Stimulated activated CD8-positive, alpha-beta memory T cell treated with anti-CD3 and anti-CD28 coated beads, Interleukin-7, amount 100 ng/mL, for 1 hour (primary cell): ENCODE measurements at places on chromosomes 4 and X.

DNA sequence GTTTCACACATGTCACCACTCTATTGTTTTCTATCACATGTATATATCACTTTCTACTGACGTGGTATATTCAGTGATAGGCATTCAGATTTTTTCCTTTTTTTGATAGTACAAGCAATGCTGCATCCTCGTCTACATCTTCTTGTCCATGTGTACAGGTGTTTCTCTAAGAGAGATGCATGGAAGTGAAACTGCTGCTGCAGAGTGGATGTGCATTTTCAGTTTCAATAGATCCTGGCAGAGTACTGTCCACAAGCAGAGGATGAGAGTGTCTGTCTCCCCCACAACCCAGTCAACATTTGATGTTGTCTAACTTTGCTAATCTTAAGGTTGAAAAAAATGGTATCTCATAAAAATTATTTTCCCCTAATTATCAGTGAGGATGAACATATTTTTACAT, 194.0 kb upstream of the CASK start:
- DNase-seq, result no peak

DNA sequence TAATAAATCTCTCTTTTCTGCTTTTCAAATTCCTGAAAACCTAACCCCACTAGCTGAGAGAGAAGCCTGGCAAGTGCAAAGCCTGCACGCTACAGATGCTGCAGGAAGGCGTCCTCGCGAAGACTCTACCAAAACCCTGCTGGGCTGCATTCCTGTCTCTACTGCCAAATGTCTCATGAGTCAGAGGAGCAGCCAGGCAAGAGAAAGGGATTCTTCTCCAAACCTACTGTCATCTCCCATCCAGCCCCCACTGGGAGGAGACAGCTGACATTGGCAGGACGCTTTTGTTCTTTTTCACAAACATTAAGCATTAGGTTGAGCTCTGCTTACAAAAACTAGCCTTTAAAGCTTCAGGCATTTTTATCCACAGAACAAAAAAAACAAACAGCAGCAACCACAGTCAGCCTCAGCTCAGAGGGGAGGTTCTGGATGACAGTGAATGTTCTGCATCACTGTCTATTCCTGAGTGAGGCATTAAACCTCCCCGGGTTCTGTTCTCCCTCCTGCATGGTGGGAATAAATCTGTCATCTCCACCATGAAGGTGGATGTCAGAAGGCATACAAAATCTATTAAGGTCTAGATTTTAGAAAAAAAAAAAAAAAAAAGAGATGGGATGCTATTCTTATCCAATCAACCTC, 18.0 kb downstream of the CRMP1 start:
- no peak for DNase-seq

- no peak for DNase-seq
These were observed 83.3 kb downstream of the CLDN34 start for GRCh38 chrX:10050481-10050880.

DNA sequence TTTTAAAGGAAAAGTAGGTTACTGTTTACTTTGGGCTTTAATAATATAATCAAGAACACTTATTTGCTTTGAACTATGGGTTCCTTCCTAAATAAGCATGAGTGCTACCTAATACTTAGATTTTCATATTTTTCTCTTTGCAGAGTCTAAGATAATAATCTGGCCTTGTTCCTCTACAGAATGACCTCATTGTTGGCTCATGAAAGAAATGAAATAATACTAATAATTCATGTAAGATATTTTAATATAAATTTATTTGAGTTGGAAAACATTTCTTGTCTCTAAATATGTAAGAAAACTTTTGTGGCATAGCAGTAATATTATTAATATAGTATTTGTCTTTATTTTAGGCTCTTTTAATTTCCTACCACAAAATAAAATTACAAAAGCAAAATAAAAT, 601.3 kb downstream of the IQCM start:
- no peak for DNase-seq

DNA sequence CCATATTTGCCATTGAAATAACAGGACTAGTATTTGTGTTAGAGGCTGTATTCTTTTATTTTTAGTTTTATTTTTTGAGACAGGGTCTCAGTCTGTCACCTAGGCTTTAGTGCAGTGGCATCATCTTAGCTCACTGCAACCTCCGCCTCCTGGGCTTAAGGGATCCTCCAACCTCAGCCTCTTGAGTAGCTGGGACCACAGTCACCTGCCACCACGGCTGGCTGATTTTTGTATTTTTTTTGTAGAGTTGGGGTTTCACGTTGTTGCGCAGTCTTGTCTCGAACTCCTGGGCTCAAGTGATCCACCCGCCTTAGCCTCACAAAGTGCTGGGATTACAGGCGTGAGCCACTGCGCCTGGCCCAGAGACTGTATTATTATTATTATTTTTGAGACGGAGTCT, 15.3 kb downstream of the TMEM131L start:
- DNase-seq, result no peak

DNA sequence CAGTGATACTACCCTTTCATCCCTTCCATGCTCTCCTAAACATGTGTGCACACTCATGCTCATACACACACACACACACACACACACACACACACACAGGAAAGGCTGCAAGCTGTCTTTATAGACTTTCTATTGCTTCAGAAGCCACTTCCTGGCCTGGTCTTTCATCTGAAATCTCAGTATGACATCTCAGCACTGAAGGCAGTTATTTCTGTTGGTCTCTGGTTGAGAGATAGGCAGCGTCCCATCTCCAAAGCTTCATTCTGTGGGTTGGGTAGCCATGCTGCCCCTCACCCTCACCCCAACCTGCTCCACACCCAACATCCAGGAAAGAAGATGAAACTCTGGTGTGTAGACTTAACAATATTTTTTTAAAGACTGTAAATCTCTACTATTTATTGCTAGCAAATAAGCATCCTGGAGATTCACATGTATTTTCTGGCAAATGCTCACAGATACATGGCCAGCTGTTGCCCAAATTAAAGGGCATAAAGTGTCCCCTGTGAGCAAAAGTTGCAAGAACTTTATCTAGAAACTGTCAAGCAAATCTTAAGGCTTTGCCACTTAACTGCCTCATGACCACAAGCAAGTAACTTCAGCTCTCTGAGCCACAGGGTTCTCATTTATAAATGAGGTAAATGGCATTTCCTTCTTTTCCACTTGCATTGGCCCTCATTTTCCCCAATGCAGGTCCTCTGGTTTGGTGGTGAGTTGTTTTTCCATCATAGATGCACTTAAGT, 189.8 kb upstream of the AFF2 start:
- peak; percentile 0 for DNase-seq

DNA sequence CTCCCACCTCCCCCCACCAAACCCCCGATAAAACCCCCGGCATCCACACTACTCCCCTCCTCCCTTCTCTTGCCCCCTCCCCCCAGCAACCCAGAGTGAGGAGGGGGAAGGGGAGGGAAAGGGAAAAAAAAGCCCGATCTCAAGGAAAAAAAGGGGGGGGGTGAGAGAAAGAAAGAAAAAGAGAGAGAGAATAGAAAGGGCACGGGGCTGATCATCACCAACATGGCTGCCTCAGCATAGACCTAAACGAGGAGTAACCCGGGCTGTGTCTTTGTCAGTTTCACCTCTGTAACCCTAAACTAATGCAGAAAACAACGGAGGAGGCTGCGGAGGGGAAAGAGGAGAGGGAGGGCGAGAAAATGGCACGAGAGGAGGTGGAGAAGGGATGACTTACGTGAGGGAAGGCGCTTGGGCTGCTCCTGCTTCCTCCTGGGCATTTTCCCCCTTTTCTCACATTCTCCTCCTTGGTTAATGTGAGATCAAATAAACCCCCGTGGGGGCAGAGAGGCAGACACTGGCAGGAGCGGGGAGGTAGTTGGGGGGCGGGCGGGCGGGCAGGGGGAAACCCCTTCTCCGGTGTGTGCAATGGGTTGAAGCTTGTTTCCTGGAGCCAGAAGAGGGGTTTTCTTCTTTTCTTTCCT, 532 bp downstream of the ZNF827 start:
- peak; percentile 4 for DNase-seq

DNA sequence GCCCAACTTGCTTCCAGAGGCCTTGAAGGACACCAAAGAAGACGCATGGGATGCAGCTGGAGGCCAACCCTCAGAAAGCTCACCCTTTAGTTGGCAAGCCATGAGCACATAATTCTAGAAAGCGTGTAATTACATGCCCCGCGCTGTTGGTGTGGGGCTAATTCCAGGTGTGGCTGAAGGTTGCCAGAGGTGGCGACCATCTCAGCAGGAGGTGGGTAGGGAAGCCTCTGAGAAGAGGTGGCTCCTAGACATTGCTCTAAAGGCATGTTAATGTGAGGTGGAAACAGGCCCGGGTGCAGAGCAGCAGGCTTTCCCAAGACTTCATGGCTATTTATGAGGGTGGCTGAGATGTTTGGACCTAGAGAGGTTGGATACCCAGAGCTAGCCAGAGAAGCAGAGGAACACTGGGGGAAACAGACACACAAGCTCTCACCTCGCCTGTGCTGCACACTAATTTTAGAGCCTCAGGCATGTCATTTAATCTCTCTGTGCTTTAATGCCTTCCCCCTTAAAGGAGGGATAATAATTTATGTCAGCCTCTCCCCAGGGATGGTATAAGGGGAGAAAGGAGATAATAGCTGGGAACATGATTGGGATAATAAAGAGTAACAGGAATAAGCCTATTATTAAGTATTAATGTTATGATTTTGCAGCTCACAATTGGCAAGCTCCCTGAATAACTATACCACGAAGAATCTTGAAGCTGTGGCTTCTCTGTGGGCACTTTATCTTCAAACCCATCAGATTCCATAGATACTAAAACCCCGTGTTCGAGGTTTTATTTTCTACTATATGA, 60.0 kb upstream of the HELT start:
- no peak for DNase-seq
